Activated T-helper 9 cell treated with anti-CD3 and anti-CD28 coated beads, Interleukin-2, amount 50 U/mL, for 16 hours (primary cell): ENCODE measurements at places on chromosomes 4 and X.

- no peak for DNase-seq
These were observed 15.8 kb downstream of the BCAP31 start for GRCh38 chrX:153708415-153708814.

DNA sequence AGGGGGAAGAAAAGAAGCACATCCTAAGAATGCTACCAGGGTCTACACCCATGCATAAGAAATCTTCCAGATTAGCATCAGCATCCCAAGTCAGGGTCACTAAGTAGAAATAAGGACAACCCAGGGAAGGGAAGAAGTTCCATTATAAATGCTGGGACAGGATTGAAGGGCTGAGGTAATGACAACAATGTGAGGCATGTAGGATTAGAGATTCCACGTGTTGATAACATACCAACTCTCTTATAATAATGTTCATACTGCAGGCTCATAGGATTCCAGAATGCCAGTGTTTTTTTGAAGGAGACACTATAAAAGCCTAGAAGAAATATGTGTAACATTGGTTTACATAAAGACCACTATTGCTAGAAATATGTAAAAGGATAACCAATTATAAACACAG, 201.2 kb downstream of the MID1IP1 start:
- DNase-seq: no peak

DNA sequence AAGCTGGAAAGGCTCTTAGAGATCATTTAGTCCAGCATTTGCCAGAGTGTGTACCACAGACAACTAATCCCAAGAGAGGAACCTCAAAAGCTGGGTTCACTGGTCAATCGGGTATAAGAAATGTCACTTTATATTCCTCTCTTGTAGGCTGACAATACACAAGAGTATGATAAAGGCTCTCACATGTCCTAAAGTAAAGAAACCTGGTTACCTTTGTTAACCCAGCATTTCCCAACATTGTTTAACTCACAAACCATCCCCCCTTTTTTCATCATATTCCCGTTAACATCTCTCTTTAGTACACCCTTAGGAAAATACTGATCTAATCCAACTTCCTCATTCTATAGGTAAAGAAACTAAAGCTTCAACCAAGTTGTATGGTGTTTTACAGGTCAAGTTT, 74.4 kb downstream of the MBNL3 start:
- no peak for DNase-seq

DNA sequence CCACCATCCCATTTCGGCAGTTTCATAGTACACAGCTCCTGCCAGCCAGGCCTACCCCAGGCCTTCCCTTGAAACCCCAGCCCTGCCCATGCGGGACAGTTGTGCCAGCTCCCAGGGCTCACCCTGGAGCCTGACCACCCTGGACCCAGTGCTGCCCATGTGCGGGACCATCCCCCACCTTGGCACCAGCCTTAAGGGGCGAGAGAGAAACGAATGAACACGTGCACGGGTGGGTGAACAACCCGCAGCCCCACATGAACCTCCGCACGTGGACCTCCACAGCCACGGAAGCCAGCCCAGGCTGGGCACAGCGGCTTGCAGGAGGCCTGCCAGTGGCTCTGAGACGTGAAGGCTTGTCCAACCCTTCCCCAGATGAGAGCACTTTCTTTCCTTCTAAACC, 76.0 kb upstream of the MXD4 start:
- no peak for DNase-seq

DNA sequence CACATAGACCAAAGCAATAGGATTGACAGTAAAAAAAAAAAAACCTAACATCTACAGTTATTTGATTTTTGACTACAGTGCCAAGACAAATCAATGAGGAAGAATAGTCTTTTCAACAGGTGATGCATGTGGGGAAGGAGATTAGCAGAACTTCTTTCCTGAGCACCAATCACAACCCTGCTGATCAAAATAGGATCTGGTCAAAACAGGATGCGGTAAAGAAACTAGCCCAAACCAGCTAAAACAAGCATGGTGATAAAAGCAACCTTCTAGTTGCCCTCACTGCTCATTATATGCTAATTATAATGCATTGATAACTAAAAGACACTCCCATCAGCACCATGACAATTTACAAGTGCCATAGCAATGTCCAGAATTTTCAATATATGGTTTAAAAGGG, 667.5 kb downstream of the GRXCR1 start:
- no peak for DNase-seq

GRCh38 chr4:80452768-80453167, 117.2 kb downstream of the CFAP299 start:
- no peak for DNase-seq

DNA sequence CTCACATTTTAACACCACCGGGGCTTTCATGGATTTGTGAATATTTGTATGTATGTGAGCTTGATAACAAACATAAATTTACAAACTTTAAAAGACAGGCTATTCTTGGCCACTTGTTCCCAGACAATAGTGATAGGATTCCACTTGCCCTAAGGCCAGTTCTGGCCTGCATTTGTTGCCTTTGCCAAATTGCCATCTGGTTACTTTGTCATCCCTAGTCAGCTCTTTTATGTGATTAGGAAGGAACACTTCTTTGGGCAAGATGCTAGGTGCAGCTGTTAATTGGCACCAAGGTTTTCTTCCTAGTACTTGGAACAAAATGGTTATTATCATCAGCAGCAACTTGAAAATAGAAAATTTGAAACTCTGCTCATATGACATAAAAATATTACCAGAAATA, 63.3 kb downstream of the CCSER1 start:
- DNase-seq: no peak

DNA sequence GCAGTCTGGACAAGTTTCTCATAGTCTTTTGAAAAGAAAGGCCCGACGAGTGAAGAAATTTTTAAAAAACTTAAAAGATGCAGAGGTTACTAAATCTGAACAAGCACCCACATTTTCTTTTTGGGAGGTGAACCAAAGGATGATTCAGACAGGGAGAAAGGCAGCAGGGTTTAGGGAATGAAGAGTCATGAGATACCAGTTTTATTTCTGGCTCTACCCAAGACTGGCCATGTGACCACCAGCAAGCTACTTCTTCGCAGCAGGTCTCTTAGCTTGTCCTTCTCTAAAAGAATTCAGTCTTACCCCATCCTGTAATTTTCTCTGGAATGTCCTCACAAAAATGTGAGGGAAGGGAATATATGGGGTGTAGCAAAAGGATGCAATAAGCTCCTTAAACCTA, 37.6 kb downstream of the AMOT start:
- no peak for DNase-seq

DNA sequence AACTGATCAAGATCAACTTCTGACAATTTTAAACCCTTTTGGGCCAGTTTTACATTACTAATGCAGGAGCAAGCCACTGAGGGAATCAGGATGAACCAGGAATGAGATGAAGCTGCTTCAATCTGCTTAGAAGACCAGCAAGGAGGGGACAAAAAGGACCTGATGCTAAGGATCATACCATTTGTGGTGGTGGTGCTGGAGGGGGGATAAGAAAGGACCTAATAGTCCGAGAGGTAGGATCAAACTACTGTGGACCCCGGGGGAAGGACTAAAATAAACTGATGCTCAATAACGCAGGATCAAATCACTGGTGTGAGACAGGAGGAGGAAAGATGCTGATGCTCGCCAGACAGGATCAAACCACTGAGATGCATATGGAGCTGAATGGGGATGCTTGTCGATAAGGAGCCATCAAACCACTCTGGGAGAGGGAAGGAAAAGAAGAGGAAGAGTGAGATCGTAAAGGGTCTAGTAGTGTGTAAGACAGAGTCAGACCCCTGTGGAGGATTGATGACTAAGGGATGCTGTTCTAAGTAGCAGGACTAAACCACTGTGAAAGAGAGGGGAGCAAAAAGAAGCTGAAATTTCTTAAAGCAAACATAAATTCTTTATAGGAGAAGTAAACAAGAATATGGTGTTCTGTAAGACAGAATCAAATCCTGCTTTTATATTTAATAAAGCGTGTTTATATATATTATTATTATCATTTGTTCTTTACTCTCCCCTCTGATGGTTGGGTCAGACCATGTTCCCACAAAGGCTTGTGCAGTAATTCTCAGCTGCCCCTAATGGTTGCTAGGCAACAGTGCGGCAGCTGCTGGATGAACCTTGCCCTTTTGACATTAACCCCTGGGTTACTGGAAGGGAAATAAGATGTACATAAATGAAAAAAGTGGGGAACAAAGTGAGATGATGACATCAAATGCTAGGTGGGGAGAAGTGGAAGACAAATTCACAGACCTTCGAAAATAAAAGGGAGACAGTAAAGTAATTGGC, 432.5 kb upstream of the FGF16 start:
- DNase-seq: no peak

GRCh38 chrX:74465424-74465823, 44.1 kb downstream of the SLC16A2 start:
- no peak for DNase-seq

- no peak for DNase-seq
These were observed 159.4 kb upstream of the GPC4 start for GRCh38 chrX:133574716-133575115.

- no peak for DNase-seq
These were observed 2.6 kb upstream of the HPGDS start for GRCh38 chr4:94345266-94345665.

DNA sequence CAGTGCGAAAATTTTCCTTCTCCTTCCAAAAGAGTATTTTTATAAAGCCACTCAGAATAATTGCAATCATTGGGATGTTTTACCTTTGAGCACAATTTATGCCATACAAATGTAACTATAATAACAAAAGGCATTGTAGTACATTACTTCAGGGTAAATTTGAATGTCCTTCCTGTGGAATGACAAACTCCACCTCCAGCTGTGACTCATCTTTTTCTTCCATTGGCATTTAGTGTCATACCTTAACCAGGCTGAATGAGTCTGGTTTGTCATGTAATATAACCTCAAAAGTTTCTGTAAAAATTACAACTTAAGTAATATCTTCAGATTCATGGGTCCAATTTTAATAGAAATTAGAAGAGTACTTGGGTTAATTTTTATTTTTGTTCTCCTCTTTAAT, 93.3 kb downstream of the TMEM47 start:
- no peak for DNase-seq

- no peak for DNase-seq
These were observed 109.0 kb upstream of the ACSL4 start for GRCh38 chrX:109841869-109842579.
